CD4-positive, alpha-beta memory T cell (primary cell): ENCODE measurements at places on chromosomes 13 and 19. TPM values are rescaled to one million over a fixed set of nuclear protein-coding genes. Genes with fewer than 3 reads are reported as not detected.
A peak's percentile ranks its signal among the peaks of the same experiment; 100 is the strongest.

DNA sequence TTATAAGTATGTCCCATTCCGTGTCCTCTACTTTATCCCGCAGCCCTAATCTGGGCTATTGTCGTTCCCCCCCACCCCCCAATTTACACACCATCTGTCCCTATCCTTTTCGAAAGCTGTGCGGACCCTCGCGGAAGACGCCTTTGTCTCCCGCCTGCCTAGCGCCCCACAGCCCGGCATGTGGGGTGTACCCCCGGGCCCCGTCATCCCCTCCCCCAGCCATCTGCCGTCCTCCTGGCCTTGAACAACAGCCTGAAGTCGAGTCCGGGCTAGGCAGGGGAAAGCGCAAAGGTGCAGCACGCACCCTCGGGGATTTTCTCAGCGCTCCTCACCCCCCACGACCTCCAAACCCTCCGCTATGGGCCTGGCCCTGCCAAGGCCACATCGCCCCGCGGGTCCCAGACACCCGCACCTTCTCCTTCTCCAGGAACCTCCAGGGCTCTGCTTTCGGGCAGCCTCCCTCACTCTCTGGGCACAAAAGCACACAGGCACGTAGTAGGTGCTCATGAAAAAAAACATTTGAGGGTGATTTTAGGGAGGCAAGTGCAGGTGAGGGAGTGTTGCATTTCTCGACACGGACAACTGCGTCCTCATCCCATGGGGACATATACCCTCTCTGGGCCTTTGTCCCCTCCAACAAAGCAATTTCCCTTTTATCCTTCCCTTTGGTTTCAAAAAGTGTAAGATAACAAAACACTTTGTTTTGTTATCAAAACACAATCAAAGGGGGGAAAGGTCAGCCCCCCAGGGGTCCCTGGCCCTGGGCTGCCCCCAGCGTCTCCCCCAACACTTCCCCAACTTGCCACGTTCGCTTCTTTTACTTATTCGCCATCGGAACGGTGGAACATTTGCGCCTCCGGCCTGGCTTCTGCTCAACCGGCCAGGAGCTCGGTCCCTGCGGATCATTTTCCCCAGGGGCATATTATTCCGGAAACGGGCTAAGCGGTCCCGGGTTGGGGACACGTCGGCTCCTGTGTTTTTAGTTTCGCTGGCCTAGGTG is 16.4 kb downstream of the CCDC124 start:
- DNase-seq = peak; percentile 15

- DNase-seq = no peak
Measured at GRCh38 chr13:61648547-61648946, 232.9 kb upstream of the PCDH20 start.

DNA sequence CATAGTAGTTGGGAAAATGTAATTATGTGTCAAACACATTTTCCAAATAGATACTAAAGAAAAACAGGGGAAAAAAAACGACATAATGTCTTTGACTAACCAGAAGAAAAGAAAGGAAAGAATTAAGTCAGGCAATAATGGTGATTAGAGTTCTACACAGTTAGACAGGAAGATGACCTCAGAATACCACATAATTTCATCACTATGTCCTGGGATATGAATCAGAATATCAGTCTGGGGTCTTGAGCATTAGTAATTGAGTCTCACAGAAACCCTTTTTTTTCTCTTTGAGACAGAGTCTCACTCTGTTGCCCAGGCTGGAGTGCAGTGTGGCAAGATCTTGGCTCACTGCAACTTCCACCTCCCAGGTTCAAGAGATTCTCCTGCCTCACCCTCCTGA is 503.4 kb downstream of the SLITRK1 start:
- no peak for DNase-seq

- no peak for DNase-seq
Measured at GRCh38 chr13:31761951-31762350, 22.6 kb downstream of the RXFP2 start.

The NAT14 gene
- total RNA-seq = 2.7 TPM

DNA sequence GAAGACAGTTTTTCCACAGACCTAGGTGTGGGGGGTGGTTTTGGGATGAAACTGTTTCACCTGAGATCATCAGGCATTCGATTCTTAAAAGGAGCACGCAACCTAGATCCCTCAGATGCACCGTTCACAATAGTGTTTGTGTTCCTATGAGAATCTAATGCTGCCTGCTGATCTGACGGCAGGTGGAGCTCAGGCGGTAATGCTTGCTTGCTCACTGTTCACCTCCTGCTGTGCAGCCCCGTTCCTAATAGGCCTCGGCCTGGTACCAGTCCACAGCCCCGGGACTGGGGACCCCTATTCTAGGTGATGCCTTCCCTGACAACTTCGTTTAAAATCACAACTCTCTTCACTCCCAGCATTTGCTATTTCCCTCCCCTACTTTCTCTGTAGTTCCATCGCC is 149.6 kb downstream of the IER2 start:
- no peak for DNase-seq

- DNase-seq = no peak
Measured at GRCh38 chr19:32287811-32288227, 57.6 kb upstream of the ZNF507 start.

The ETV2 gene
- not detected for total RNA-seq

DNA sequence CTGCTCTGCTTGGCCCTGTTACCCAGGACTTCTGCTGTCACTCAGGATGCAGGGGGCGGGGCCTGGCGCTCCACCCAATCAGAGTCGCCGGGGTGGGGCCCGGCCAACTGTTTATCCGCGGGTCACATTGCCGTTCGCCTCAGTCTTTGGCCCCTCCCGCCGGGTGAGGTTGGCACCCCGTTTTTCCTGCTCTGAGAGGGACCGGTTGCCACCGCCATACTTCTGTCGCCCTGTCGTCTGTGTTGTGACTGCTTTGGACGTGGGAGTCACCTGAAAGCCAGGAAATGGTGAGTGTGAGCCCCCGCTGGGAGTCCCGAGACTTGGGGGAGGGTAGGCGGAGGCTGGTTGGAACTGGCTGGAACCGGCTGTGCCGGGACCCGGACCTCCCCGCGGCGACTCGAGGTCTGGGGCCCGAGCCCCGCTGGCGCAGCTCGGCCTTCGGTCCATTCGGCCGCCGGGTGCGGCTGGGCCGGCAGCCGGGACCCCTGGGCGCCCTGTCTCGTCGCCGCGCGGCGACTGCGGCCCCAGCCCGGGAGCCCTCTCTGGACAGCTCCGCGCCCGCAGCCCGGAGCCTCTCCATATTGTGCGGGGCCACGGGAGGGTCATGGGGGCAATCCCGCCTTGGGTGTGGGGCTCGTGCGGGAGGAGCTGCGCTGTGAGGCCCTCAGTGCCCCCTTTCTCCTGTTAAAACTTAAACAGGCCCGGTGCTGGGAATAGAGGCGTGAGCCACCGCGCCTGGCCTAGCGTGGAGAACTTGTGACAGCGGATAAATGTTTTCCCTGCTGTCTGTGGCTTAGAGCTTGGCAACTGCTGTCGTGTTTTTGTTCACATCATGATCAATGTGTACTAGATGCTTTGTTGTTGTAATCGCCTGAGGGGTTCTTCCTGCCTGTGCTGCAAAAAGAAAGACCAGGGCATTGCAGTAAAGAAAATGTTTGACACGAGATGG is at the start of gene ZNF844:
ZNF844 (plus strand) TSS at position 142 of the 949 bp plus-strand sequence; CDS start at position 285, 143 bp downstream.
- DNase-seq = peak; percentile 62

DNA sequence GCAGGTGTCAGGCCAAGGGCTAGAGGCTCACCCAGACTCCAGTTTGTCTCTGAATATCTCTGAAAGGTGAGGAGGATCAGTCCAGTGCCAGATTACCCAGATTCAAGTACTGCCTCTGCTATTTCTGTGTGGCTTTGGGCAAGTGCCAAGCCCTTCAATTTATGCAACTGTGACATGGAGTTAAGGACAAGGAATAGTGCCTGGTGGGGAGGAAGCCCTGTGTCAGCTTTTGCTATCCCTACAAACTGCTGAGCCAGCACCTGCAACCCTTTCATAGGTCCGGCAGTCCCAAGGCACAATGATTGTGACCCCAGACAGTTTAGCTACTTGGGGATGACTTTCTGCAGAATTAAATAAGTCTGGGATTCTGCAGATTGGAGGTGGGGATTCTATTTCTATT is 123.0 kb downstream of the KL start:
- DNase-seq = no peak

DNA sequence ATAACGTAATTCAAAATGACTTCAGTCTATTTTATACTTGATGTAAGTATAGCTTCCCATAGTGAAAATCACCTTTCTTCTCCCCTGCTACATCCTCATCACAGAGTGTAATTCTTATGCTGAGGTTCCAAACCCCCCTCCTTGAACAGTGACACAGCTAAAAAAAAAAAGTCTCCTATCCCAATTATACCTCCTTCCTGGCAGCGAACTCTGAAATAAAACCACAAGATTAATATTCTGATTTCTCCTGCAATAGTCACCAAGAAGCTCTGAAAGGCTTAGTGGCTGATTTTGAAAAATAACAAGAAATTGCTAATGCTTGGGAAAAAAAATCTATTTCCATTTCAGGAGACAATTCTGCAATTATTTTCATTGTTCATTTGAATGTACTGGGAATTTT is 36.3 kb downstream of the EFNB2 start:
- DNase-seq = no peak
